T follicular helper cell (primary cell): ENCODE measurements at places on chromosomes 7 and 10.

GRCh38 chr10:72219235-72219814 lies 3.2 kb upstream of the ASCC1 start:
- no peak for DNase-seq

GRCh38 chr7:6286486-6286885 lies 14.1 kb upstream of the CYTH3 start:
- no peak for DNase-seq

- DNase-seq: no peak
These were observed 2.4 kb downstream of the SYPL1 start for GRCh38 chr7:106109521-106110237.

GRCh38 chr7:1531979-1532455 lies 1.5 kb downstream of the MAFK start:
- no peak for DNase-seq

GRCh38 chr10:130553826-130554225 lies 417.6 kb downstream of the GLRX3 start:
- DNase-seq: no peak

DNA sequence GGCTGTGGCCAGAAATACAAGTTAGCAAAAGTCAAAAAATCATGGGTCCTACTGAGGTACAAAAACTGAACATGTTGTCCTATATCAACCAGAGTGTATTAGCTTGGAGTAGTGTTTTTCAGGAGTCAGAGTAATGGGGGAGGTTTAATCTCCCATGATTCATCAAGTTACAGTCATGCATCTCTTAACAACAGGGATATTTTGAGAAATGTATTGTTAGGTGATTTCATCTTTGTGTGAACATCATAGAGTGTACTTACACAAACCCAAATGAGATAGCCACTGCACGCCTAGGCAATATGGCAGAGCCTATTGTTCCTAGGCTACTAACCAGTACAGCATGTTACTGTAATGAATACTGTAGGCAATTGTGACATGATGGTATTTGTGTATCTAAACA lies 14.9 kb upstream of the TES start:
- no peak for DNase-seq

- DNase-seq: no peak
These were observed 14.5 kb downstream of the NUP42 start for GRCh38 chr7:23196306-23196705.

DNA sequence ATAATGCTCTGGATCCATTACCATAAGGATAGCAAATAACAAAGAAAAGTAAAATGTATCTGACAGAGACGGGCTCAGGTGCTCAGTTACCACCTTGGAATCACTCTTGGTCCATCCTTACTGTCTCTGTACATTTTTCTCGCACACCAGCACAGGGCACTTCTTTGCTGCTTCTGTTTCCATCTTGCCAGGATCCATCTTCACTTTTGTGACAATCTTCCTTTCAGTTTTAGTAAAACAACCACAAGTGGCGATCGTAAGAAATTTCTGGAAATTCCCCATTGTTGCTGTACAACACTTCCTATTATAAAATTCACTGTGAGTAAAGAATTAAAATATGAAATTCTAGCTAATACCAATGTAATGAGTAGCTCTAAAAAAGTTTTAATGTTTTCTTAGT lies 695.5 kb downstream of the GRM8 start:
- no peak for DNase-seq

- DNase-seq: no peak
These were observed 35.5 kb upstream of the WAPL start for GRCh38 chr10:86556933-86557649.

DNA sequence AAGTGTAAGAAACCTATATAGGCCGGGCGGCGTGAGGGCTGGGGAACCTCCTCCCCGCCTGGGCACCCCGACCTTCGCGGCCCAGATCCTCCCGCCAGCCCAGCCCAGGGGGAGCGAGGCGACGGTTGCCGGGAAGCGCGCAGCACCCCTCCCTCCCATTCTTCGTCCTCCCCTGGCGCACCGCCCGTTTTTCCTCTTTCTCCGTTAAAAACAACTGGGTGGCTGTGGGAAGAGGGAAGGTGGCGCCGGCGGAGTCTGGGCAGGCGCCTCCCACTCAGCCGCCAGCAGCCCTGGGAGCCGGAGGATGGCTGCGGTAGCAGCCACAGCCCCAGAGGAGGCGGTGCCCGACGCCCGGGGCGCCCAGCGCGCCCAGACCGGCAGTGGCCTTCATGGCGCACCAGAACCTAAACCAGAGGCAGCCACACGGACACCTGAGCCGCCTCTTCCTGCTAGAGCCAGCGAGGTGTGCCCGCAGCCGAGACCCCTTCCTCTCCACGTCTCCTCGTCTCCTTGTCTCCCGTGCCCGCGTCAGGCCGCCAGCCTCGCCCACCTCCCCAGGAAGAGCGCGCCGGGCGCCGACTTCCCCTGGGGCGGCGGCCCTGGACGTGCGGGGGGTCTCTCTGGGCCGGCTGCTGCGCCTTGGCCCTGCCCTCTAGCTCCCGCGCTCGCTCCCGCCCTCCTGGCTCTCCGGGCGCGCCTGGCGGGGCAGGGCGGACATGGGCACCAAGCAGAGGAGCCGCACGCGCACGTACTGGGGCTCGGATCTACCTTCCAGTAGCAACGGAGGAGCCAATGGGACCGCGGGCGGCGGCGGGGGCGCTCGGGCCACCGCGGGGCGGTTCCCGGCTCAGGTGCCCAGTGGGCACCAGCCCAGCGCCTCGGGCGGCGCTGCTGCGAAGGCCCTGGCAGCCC lies 32.8 kb upstream of the SFTPD start:
- no peak for DNase-seq

DNA sequence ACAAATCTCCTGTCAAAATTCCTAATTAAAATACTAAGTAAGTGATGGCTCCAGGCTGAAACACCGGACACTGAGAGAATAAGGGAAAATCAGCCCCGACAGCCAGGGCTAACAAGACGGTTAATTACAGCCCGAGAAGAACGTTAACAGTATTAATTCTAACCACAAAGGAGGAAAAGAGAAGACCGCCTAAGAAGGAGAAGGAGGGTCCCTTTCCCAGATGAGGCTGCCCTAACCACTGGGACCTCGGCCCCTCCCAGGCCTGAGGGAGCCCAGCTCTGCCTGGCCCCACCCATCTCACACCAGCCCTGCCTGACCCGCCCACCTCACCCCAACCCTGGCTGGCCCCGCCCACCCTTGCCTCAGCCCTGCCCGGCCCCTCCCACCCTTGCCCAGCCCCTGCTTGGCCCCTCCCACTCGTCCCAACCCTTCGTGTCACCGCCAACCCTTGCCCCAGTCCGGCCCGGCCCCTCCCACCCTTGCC lies 51.3 kb downstream of the PWWP2B start:
- DNase-seq: peak; percentile 29

DNA sequence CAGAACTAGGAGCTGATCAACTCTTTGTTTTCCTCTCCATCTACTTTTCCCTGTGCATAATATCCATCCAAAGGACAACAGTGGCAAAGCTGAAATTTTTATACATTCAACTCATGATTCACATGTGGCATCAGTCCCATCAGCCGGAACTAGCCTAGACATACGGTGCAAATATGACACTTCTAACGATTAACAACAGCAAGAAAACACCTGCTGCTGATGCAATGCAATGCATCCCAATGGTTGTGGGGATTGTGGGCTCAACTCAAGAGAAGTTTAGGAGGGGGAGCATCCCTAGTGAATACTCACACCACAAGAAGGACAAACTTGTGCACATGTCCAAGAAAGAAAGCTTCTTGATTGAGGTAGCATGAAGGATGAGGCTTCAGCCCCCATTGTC lies 20.5 kb upstream of the STK17A start:
- DNase-seq: no peak

- DNase-seq: no peak
These were observed 92.4 kb downstream of the TMEM106B start for GRCh38 chr7:12303495-12303894.

DNA sequence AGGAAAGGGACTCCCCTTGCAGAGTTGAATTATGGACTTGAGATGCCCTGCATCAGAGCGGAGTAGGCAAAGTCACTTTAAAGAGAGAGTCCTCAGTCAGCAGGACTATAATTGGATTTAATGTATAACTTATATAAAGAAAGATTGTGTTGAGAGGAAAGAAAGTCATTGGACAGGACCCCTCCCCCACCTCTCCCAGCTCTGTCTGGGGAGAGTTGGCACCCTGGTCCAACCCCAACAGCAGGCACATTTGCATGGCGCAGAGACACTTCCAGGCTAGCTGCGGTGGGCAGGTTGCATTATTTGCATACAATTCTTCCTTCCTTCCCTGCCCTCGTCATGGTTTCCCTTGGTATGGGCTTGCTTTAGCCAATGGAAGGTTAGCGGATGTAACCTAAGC lies 46.1 kb upstream of the NPTX2 start:
- DNase-seq: no peak

DNA sequence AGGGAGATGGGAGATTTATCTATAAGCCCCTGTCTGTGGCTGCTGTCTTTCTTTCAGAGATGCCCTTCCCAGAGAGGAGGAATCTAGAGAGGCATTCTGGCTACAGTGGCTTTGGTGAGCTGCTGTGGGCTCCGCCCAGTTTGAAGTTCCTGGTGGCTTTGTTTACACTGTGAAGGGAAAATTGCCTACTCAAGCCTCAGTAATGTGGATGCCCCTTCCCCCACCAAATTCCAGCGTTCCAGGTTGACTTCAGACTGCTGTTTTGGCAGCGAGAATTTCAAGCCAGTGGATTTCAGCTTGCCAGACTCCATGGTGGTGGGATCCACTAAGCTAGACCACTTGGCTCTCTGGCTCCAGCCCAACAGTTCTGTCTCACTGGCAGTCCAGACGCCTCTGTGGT lies 951.6 kb downstream of the CCSER2 start:
- no peak for DNase-seq

DNA sequence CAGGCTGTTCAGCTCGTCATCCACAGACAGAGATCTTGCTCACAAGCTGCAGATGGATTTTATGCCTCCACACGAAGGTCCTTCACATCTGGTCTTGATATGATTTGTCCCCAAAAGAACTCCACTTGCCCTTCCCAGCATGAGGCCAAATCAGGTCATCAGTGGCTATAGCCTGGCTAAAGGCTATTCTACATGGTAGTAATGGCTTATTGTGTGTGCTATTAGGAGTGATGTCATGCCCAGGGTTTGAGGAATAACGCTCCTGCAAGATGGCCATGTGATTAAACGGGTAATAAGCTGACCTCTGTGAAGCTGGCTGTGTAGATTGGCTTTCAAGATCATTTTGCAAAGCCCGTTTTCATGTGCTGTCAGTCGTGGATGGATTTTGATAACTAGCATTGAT lies 313.8 kb downstream of the FRMD4A start:
- no peak for DNase-seq

DNA sequence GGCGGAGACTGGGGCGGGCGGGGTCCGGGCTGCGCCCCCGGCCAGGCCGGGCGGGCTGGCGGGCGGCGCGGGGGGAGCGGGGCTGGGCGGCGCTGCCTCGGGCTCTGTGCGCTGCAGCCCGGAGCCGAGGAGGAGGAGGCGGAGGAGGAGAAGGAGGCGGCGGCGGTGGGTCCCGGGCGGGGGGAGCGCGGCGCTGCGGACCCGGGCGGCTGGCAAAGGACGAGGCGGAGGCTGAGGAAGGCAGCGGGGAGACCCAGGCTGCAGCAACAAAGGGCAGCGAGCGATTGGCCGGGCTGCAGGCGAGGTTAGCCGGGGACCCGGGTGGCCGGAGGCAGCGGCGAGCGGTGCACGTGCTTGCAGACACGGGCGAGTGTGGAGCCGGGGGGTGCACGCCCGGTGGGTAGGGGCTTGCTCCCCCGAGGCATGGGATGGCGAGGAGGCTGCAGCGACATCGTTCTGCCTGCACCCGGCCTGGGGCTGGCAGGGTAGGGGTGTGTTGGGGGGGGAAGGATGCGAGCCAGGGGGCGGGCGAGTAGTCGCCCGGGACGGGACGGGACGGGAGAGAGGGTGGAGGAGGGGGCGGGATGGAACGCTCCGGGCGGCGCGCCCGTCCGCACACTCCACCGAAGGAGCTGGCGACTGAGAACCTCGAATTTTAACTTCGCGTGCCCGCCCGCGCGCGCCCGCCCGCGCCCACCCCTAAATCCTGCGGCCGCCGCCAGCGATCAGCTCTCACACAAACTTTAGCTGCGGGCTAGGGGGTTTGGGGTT lies 844 bp upstream of the KAT6B start:
- peak; percentile 38 for DNase-seq

- DNase-seq: no peak
These were observed 222.4 kb downstream of the AUTS2 start for GRCh38 chr7:69820479-69821192.

GRCh38 chr7:123748171-123748733 lies 551 bp downstream of the WASL start:
- no peak for DNase-seq

- DNase-seq: no peak
These were observed 111.4 kb downstream of the ST7 start for GRCh38 chr7:117064688-117065087.

- no peak for DNase-seq
These were observed 25.7 kb upstream of the GTF2IRD1 start for GRCh38 chr7:74428023-74428422.

GRCh38 chr7:151460474-151460855 lies 20.5 kb upstream of the CRYGN start:
- no peak for DNase-seq

GRCh38 chr10:5930272-5930671 lies 40.2 kb downstream of the FBH1 start:
- no peak for DNase-seq

DNA sequence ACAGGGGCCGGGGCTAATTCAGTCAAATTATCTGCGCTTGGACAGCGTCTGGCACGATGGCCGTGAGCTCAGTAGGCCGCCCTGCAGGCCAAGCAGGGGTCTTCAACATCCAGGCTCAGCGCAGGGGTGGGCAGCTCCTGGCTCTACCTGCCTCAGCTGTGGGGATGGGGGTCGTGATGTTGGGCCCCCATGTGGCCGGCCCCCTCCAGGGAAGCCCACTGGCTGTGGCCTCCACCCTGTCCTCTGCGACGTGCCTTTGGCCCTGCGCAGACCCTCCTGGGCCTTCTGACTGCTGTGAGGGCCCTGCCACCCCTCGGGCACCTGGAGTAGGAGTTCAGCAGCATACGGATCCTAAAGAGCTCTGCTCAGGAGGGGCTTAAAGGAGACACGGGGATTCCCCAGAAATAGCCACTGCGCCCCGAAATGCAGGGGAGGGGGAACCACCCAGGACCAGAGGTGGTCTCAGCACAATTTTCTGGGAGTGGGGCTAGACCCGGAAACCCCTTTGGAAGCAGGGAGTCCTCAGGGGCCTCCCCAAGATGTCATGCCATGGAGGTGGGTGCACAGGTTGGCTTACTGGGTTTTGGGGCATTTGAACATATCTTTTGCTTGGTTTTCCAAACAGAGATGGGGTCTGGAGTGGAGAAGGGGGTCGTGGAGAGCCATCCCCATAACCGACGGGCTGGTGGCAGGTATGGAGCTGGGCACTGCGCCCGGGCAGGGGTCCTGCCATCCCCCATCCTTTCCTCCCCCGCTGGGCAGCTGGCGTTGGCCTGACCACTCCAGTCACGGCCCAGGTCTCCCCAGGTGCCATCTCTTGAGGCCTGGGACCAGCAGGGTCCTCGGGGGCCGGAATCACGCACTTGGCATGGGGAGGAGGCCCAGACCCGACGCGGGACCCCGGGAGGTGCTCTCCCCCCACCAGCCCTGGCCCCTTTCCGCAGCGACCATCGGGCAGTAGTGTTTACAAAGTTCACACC lies 4.0 kb upstream of the ADAP1 start:
- no peak for DNase-seq

GRCh38 chr10:110274647-110275046 lies 30.1 kb downstream of the SMNDC1 start:
- no peak for DNase-seq

GRCh38 chr7:85508642-85509410 lies 322.0 kb upstream of the SEMA3D start:
- no peak for DNase-seq

- DNase-seq: no peak
These were observed 28.5 kb downstream of the NUDT1 start for GRCh38 chr7:2270495-2270894.
